ENCODE measurements at places on chromosomes 6 and 20.

GRCh38 chr6:42331019-42331418 lies 113.4 kb upstream of the MRPS10 start:
- no peak for DNase-seq

DNA sequence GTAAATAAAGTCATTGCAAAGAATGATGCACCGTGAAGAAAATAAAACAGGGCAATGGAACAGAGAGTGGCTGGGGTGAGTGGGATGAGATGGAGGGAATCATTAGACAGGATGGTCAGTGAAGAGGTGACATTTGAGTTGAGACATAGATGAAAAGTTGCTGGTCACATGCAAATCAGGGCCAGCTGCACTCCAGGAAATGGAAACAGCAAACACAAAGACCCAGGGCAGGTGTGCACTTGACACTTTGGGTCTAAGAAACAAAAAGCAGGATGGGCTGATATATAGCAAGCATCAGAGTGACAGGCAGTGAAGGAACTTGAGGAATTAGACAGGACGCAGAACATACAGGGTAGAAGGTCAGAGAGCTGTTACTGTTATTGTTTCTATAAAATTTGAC lies 171.5 kb upstream of the RIPOR2 start:
- DNase-seq, result no peak

GRCh38 chr6:13445005-13445743 lies 42.2 kb downstream of the GFOD1 start:
- no peak for DNase-seq

GRCh38 chr6:167125855-167126349 lies 3.0 kb downstream of the CCR6 start:
- DNase-seq, result no peak

DNA sequence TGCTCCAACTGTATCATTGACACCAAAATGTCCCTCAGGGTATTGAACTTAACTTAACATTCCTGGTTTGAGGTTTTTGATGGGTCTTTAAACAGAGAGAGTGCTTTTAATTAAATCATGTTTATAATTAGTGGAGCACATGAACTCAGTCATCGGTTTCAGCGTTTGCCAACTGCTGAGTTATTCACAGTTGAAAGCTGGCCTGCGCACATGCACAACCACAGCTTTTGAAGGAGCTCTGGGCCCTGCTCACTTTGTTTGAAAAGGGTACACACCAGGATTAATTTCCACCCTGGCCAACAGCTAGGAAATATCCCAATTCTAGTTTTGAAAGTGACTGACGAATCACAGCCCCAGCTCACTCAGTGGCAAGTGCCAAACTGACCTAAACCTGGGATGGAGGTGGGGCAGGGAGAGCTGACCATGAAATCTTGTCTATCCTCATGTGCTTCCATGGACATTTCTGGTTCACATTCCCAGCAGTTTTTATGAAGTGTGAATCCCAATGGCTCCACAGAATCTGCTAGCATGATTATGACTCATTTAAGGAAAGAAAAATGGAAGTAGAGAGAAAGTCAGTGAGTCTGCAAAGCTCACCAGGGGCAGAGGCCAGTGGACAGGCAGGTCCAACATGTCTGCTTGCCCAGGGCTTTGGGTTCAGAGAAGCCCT lies 247.8 kb downstream of the FNDC1 start:
- DNase-seq, result no peak

DNA sequence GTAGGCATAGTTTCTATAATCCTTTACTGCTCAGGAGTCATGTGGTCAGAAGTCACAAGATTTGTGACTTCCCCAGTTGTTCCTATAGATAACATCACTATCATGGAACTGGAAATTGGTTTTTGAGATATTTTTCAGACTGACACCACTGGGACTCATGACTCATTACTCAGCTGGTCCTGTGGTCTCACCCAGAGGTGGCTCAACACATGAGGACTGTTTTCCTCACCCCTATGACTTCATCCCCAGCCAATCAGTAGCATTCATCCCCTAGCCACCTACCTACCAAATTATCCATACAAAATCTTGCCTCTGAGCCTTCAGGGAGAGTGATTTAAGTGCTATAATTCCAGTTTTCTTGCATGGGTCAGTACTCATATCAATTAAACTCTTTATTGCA lies 1217.7 kb downstream of the EPHA7 start:
- no peak for DNase-seq

DNA sequence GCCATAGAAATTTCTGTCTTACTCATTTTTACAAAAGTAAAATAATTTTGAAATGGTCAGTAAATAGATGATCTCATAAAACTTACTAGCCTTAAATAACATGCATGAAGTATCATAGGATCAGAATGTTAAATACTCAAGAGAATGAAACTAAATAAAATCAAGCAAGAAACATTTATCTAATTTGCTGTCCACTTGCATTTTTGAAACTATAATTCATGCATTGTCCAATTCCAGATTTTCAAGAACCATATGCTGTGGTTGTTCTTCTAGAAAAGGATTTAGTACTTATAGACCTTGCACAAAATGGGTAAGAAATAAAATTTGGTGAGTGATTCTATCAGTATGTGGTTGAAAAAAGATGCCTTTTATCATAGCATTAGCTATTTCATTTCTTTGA lies 107.0 kb downstream of the STXBP5 start:
- DNase-seq, result no peak

All from M059J (cell line).